ENCODE measurements at places on chromosomes 5 and 9.
A peak's percentile ranks its signal among the peaks of the same experiment; 100 is the strongest.

DNA sequence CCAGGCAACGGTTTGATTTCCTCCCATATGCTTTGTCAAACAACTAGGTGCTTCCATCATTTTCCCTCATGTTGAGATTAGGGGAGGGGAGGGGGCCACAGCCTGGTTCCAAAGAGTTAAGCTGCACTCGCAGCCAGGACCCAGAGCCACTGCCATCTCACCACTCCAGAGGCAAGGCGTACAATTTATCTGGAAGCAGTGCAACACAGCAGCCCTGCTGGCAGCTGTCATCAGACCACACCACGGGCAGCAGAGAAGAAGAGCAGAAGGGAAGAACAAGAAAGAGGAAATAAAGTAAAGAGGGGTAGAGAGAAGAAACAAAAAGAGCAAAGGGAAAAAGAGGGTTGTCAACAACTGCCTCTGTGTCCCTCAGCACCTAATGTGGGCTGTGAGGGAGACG, 38.9 kb downstream of the MED27 start:
- no peak for DNase-seq

GRCh38 chr5:77087484-77088261, 588 bp upstream of the ZBED3 start:
- peak; percentile 16 for DNase-seq

GRCh38 chr5:157528036-157528632, 47.4 kb downstream of the ADAM19 start:
- DNase-seq: peak; percentile 47

- DNase-seq: no peak
Observed at GRCh38 chr5:9183992-9184391, 361.9 kb downstream of the SEMA5A start.

GRCh38 chr5:33114361-33114760, 326.4 kb upstream of the TARS1 start:
- no peak for DNase-seq

Measured in heart right ventricle (tissue), 16 donors.